Cerebellar nuclear complex (tissue), 1 donor: ENCODE measurements at places on chromosomes 1 and 21.

- no peak for DNase-seq
These were observed 5.9 kb downstream of the CHRM3 start for GRCh38 chr1:239392271-239392670.

- DNase-seq: no peak
These were observed 138.4 kb upstream of the VAMP3 start for GRCh38 chr1:7632681-7633080.

DNA sequence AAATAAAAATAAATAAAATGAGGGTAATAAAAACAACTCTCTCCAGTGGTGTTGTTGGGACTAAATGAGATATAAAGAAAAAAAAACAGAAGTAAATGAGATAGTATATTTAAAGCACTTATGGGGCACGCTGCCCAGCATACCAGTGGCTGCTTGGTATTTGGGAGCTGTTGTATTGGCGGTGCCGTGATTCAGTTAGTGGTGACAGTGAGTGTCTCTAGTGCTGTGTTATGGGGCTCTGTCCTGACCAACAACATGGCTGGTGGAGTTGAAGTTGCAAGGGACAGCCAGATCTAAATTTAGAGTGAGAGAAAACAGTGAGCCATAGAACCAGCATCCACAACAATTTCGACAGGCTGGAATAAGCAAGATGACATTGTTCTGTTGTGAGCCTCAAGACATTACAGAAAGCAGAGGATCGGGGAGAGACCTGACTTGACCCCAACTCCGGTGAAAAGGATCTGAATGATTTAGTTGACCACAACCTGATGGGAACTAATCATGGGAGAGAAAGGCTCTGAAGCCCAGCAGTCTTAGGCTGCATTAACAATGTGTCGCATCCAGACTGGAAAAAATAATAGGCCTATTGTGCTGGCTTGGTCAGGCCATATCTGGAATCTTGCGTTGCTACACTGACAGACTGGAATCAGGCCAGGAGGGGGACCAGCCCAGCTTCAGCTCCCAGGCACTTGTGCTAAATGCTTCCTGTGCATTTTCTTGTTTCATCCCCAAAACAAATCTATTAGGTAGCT, 2.4 kb upstream of the MFSD2A start:
- DNase-seq: no peak

GRCh38 chr1:72777918-72778317, 495.6 kb upstream of the NEGR1 start:
- DNase-seq: no peak

- no peak for DNase-seq
These were observed 129.2 kb downstream of the MAGI3 start for GRCh38 chr1:113519556-113519955.

DNA sequence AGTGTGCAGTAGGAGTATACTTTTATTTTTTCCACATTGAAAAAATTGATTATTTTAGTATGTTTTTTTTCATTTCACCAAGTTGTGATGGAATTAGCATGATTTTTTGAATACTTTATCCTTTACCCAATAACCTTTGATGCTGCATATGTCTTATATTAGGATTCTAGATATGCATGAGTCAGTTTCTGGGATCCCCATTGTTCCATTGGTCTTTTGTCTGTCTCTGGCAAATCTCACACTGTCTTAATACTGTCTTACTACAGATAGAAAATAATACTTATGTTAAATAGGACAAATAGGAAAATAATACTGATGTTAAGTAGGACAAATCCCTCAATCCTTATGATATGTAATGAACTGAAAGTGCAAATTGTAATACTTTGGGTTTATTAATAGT, 54.3 kb upstream of the ASB17 start:
- no peak for DNase-seq

- DNase-seq: no peak
These were observed 182.7 kb downstream of the KCNT2 start for GRCh38 chr1:196425513-196425912.

- DNase-seq: no peak
These were observed 11.2 kb upstream of the PRDM15 start for GRCh38 chr21:41890355-41890754.

DNA sequence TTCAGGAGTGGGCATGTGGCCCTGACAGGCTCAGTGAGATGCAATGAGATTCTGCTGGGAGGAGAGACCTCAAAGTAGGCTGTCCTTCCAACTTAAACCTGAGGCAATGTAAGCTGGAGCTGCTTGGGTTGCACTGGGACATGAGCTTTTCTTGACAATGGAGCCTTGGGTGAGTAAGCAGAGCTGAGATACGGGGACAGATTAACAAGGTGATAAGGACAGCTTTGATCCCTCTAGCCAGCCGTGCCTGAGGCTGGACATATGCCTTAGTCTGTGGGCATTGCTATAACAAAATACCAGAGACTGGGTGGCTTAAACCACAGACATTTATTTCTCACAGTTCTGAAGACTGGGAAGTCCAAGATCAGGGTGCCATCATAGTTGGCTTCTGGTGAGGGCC, 18.3 kb upstream of the NGF start:
- DNase-seq: no peak
